ENCODE measurements at places on chromosomes 13 and 19. TPM values are rescaled to one million over a fixed set of nuclear protein-coding genes. Genes with fewer than 3 reads are reported as not detected.
A peak's percentile ranks its signal among the peaks of the same experiment; 100 is the strongest.

- no peak overlapping the region for H3K4me3 ChIP-seq
- H3K4me1 ChIP-seq = no peaks in the 10 kb centered on the region
- H3K27me3 ChIP-seq = no peaks in the 10 kb centered on the region
Observed at GRCh38 chr13:76131551-76131950, 495.4 kb downstream of the LMO7 start.

DNA sequence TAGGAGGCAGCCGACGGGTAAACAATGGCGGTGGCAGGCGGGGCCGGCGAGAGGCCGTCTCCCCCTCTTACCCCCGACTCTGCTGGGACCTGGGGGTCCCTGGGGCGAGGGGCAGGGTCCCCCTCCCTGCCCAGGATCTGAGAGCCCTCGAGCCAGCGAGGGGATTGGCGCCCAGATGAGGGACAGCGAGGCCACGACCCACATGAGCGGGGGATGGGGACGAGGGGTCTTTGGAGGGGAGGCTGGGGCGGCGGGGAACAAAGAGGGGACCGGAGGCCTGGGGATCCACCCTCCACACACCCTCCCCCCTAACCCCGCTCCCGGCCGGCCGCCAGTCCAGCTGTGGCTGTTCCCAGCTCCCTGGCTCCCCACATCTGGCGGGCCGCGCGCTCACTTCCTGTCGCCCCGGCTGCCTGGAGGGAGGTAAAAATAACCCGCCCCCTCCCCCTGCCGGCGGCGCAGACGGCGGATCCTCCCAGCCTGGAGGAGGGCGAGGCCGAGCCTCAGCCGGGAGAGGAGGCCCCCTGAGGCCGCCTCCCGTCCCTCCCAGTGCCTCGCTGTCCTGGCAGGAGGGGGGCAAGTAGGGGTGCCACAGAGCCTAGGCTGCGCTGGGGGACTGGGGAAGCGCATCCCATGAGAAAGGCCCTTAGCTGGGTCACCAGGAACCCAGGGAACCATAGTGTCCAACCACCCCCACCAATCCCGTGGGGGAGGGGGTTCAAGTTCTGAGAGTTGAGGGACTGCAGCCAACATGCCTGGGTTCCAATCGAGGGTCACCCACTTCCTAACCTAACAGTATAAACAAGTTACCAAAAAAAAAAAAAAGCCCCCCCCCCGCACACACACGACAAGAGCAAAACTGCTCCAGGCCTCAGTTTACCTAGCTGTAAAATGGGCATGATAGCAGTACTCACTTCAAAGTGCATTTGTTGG is 29.3 kb upstream of the NANOS3 start:
- peak; percentile 78 for DNase-seq
- peaks cover 66% of the 10 kb centered on the region for H3K4me1 ChIP-seq
- H3K27ac ChIP-seq = peak overlapping the region; percentile 99
- peak overlapping the region; percentile 48 for H3K4me3 ChIP-seq
- no peaks in the 10 kb centered on the region for H3K27me3 ChIP-seq
- no peaks in the 10 kb centered on the region for H3K36me3 ChIP-seq

DNA sequence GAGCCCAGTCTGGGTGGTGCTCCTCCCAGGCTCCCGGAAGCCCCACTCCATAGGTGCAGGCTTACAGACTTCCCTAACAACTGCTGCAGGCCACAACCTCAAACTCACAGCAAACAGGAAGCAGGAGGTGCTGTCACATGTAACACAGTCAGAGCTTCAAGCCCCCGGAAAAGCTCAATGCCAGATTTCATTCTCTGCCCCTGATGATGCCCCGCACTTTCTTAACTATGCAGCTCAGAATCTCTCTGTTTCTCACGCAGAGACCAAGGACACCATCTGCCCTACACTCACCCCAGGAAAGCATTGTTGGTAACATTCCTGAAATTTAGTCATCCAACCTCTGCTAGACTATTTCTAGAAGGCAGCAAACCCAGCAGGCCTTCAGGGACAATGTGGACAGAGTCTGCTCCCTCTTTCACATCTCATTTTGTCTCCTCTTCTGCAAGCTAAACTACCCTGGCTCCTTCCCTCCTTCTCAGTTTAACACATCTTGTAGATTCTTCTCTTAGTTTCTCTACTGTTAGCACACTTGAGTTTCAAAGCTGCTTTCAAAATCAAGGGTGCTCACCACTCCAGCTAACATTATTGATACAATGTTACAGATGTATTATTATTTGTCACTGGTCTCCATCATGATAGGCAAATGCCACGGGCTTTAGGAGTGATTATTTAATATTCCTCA is 162.5 kb downstream of the KCTD12 start:
- H3K36me3 ChIP-seq = no peaks in the 10 kb centered on the region
- DNase-seq = no peak
- no peaks in the 10 kb centered on the region for H3K27me3 ChIP-seq
- H3K4me3 ChIP-seq = no peak overlapping the region
- no peak overlapping the region for H3K27ac ChIP-seq

DNA sequence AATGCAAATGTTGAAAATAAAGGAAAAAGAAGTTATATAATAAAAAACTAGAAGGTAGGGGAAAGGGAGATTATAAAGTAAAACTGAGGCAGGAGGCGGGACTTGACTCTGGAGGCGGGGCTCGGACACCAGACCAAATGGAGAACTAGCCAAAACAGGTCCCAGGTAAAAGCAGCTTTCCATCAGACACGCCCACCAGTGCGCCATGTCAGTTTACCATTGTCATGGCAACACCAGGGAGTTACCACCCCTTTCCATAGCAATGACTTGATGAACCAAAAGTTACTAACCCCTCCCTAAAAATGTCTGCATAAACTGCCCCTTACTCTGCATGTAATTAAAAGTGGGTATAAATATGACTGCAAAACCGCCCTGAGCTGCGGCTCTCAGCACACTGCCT is 70.9 kb downstream of the PEPD start:
- DNase-seq = no peak
- H3K4me3 ChIP-seq = no peak overlapping the region
- H3K27ac ChIP-seq = no peak overlapping the region
- H3K27me3 ChIP-seq = no peaks in the 10 kb centered on the region

- no peak for DNase-seq
- no peaks in the 10 kb centered on the region for H3K27me3 ChIP-seq
- no peak overlapping the region for H3K4me3 ChIP-seq
- peaks cover 14% of the 10 kb centered on the region for H3K36me3 ChIP-seq
Observed at GRCh38 chr13:52459668-52460067, 4.4 kb downstream of the CKAP2 start.

The TRIM13 gene
- 23.8 TPM for total RNA-seq

The ZNF91 gene
- total RNA-seq = 49.0 TPM
